ENCODE measurements at places on chromosomes 5 and 9.

DNA sequence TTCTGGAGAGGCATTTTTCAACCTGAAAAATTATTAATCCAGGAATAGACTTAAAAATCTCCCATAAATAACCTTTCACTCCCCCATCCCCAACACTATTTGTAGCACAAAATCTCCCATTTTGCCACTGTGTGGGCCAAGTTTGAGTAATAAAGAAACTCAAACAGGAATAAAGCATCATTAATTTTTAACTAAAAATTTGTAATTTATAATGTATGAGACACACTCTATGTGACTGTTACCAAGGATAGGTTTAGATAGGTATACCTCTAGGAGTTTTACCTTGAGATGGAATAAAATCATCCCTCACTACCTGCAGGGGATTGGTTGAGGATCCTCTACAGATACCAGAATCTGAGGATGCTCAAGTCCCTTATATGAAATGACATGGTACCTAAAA is 30.1 kb downstream of the CHD1 start:
- DNase-seq = no peak

- peak; percentile 34 for DNase-seq
Measured at GRCh38 chr9:101711330-101711941, 27.0 kb downstream of the GRIN3A start.

DNA sequence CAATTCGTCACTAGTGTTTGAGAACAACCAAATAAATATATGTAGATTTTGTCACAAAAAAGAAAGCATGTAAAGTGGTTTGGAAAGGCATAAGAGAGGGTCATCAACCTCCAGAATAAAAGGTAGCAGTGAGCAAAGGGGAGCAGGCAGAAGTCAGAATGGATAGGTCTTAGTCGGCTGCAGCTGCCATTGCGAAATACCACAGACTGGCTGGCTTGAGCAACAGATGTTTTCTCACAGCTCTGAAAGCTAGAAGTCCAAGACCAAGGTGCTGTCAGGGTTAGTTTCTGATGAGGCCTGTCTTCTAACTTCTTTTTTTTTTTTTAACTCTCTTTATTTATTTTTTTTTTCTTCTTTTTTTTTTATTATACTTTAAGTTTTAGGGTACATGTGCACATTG is 208.1 kb upstream of the PIK3R1 start:
- no peak for DNase-seq

GRCh38 chr5:79573983-79574890 is 38.0 kb upstream of the TENT2 start:
- DNase-seq = no peak

DNA sequence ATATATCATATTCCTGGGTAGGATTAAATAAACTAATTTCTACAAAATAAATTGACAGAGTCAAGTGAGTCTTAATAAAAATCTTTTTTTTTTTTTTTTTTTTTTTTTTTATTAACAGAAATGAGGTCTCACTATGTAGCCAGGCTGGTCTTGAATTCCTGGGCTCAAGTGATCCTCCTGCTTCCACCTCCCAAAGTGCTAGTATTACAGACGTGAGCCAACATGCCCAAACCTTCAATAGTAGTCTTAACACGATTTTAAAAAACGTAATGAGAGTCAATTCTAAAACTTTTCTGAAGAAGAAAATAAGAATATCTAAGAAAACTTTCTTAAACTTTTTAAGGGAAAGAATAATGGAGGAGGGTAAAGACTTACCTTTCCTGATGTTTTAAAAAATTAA is 84.2 kb downstream of the YIPF5 start:
- no peak for DNase-seq

- no peak for DNase-seq
Measured at GRCh38 chr9:127170103-127170502, 47.7 kb upstream of the ANGPTL2 start.

All from RWPE1 (cell line).